ENCODE measurements at places on chromosomes 1 and 21. TPM values are rescaled to one million over a fixed set of nuclear protein-coding genes. Genes with fewer than 3 reads are reported as not detected.
A peak's percentile ranks its signal among the peaks of the same experiment; 100 is the strongest.

DNM3 gene
- total RNA-seq: 0.96 TPM

SCAF4 gene
- total RNA-seq: 40.5 TPM

GJB5 gene
- not detected for total RNA-seq

TAF13 gene
- 20.1 TPM for total RNA-seq

TACSTD2 gene
- not detected for total RNA-seq

DNA sequence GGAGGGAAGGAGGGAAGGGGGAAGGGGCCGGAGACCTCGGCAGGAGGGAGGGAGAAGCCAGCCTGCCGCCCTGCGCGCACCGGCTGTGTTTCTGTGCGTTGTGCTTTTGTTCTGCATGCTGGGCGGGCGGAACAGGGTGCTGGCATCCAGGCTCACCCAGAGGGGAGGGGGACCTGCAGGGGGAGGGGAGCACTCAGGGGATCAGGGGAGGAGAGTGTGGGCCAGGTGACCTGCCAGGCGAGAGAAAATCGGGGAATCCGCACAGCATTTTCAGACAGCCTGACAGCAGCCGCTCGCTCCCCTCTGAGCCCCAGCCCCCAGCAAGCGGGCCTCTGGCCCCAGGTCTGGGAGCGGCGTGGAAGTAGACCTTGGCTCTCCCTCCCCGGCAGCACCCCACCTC lies 54.7 kb downstream of the RIPK4 start:
- DNase-seq: no peak

- DNase-seq: no peak
These were observed 490.6 kb downstream of the KIF26B start for GRCh38 chr1:245645406-245645805.

DNA sequence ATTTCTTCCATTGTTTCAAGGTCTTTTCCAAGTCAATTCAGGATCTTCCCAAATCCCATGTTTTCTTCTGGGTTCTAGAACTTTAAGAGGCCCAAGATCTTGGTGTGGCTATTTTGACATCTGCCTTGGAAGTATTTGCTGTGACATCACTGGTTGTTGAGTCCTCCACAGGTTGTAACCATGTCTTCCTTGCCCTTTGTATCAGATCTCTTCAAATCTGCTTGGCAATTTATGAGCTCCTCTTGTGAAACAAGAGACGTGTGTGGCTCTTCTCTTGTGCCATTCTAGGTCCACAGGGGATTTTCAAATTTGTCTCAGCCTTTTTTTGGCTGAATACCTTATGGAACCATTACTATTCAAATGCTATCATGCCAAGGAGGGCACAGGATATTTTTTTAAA lies 60.3 kb upstream of the KCNK2 start:
- DNase-seq: no peak

DNA sequence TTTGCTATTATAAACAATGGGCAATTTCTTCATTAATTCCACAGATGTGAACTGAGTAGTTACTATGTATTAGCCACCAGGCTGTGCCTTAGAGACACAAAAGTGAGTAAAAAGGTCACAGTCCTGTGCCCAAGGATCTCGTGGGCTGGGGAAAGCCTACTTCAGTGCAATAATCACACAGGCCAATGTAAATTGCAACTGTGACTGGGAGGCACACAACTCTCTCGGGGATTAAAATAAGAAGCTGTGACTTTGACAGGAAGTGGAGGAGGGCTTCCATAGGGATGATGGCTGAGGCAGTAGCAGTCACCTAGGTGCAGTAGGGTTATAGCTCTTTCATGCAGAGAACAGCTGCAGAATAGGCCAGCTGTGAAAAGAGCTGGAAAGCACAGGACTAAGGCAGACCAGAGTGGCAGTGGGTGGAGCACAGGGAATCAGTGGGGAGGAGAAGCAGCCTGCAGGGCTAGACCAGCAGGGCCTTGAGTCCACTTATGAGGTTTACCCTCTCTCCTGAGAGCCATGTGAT lies 121.9 kb downstream of the MAB21L3 start:
- DNase-seq: peak; percentile 25

- DNase-seq: no peak
These were observed 6.9 kb downstream of the LAX1 start for GRCh38 chr1:203771901-203772301.

- DNase-seq: no peak
These were observed 96.7 kb downstream of the SYT2 start for GRCh38 chr1:202613571-202613970.

- no peak for DNase-seq
These were observed 56.6 kb upstream of the CR2 start for GRCh38 chr1:207397525-207397926.

DNA sequence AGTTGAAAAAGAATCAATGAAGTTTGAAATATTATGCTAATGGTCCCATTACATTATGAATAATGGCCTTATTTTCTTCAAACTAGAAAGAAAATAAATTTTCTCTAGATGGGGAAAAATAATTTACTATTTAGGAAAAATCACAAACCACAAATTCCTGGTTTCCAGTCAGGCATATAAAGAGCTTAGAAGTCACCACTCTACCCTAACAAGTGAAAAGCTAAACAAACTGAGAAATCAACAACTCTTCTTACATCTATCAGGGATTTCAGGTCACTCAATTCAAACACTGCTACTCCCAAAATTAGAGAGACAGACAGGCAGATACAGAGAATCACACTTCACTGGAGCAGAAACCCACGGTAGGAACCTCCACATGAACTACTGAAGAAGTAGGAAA lies 82.1 kb upstream of the LRRC7 start:
- no peak for DNase-seq

DNA sequence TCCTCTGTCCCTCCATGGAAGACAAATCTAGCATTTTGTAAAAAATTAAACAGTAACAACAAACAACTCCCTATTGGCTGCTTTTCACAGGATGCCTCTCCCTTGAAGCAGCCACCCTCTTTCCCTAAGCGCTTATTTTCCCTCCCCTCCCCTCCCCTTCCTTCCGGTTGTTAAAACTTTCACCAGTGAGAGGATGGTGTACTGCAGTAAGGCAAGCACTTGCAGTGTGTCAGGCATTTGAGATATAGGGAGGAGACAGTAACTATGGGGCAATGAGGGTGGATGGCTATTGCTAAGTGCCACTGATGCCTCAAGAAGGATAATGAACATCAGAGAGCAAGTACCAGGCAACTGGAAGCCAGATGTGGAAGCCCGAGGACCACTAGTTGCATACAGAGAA lies 19.1 kb upstream of the KIAA1614 start:
- no peak for DNase-seq

GRCh38 chr1:235417086-235417697 lies 50.0 kb downstream of the TBCE start:
- peak; percentile 83 for DNase-seq

GRCh38 chr1:43225168-43225567 lies 44.6 kb upstream of the TMEM125 start:
- DNase-seq: no peak

DNA sequence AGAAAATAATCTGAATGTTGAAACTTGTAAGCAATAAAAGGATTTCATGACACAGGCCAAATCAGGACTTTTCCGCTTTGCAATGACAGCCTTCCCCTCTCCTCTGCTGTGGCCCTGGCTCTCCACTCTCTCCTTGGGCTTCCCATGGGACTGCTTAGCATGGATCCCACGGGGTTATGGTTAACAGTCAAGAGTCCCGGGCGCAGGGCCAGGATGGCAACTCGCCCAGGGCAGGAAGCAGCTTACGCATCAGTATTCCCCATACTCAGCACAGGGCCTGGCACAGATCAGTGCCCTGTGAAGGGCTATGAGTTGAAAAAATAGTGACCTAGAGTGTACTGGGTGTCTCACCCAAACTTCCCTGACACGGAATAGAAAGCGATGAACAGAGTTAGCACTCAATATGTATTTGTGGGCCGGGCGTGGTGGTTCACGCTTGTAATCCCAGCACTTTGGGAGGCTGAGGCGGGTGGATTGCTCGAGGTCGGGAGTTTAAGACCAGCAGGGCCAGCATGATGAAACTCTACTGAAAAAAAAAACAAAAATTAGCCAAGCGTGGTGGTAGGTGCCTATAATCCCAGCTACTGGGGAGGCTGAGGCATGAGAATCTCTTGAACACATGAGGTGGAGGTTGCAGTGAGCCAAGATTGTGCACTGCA lies 29.1 kb upstream of the GRHL3 start:
- DNase-seq: no peak

DNA sequence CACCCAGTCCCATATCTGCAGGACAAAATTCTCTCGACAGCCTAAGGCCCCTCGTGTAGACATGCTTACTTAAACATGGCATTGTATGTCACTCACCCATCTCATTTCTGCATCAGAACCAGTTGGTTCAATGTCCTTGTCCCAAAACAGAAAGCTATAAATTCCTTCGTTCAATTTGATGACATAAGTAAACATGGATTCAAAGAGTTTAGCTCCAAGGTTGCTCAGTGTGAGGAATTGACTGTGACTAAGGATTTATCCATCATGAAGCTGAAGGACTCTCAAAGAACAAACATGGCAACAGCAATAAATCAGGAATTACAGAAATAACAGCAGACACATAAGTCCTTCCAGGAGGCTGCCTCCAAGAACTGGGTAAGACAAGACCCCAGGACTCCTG lies 237.2 kb downstream of the TOMM20 start:
- DNase-seq: no peak
